Stimulated activated CD8-positive, alpha-beta memory T cell treated with anti-CD3 and anti-CD28 coated beads, Interleukin-15, amount 100 ng/mL, for 48 hours (primary cell): ENCODE measurements at places on chromosomes 4 and X.

DNA sequence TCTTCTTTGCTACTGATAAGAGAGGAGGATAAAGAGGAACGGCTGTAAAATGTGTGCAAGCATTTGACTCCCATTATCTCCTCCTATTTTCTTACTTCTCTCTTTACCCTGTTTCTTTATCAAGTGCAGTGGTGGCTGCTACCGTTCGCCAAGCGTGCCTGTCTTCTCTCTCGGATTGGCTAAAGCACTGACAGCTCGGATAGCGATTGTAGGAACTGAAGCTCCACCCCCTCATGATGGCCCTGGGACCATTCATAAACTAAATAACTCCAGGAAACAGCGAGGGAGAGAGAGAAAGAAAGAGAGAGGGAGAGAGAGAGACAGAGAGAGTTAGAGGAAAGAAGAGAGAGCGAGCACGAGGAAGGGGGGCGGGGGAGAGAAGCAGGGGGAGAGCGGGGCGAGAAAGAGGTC is 305 bp upstream of the MAB21L2 start:
- DNase-seq: no peak

- DNase-seq: no peak
These were observed 73.9 kb upstream of the HGFAC start for GRCh38 chr4:3367866-3368265.

DNA sequence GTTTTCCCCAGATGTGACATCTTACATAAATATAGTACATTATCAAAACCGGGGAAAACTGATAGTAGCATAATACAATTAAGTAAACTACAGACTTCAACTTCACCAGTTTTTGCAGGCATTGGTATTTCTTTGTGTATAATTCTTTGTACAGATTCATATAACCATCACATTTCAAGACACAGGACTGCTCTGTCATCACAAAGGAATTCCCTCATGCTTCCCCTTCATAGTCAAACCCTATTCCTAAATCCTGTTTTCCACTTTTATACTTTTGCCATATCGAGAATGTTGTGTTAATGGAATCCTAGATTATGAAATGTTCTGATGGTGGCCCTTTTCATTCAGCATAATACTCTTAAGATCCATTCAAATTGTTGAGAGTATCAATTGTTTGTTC is 36.0 kb downstream of the STIM2 start:
- no peak for DNase-seq

DNA sequence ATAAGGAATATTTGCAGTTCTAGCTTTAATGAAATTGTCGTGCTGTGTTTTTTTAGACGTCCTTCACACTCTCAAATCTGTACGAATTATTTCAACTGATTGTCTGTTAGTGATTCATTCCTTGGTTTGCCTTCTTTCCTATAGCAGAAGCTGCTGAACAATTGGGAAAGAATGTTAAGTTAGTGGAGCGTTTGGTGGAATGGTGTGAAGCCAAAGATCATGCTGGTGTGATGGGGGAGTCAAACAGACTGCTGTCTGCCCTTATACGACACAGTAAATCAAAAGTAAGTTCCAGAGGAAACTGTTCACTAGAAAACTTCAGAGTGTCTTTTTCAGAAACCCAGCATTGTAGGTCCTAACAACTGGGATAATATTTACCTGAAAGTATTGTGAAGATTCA is 159.9 kb downstream of the RAP1GDS1 start:
- DNase-seq: no peak

- DNase-seq: peak; percentile 73
These were observed 15.6 kb upstream of the ASMTL start for GRCh38 chrX:1468250-1468772.

- DNase-seq: no peak
These were observed 32.2 kb downstream of the PLS3 start for GRCh38 chrX:115592997-115593734.
